ENCODE measurements at places on chromosomes 7 and 10.
A peak's percentile ranks its signal among the peaks of the same experiment; 100 is the strongest.

- no peak for DNase-seq
Measured at GRCh38 chr10:80090121-80090520, 11.7 kb downstream of the TMEM254 start.

GRCh38 chr7:33725111-33726025 lies 180.0 kb upstream of the BMPER start:
- DNase-seq: no peak

DNA sequence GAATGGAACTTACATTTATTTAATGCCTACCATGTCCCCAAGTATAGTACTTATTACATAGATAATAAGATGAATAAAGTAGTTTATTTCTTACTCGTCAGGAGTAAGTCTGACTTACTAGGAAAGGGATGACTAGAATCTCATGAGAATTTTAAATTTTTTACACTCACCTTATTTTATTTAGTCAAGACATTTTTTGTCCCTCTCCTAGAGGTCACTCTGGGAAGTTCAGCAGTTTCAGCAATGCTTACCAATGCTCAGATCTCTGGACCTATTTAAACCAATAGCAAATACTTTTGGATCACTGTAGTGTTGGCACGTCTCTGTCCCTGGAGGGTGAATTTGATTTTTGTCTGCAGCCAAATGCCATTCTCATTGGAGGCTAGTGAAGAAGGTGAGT lies 10.7 kb upstream of the ACTA2 start:
- DNase-seq: no peak

DNA sequence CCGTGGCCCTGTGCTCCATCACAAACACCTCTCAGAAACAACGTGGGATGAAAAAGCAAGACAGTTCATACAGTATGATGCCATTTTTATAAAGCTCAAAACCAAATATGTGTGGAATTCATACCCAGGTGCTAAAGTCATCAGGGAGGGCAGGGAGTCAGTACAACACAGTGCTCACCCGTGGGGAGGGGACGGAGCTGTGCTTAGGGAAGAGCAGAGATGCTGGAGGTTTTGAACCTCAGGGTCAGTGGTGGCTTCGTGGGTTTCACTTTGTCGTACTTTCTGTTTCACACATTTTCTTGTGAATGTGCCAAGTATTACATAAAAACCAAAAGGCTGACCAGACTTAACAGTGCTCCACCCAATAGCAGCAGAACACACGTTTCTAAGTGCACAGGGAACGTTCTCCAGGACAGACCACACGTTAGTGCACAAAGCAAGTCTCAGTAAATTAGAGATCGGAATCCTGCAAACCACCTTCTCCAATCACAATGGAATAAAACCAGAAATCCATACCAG lies 21.2 kb downstream of the ZMIZ2 start:
- peak; percentile 30 for DNase-seq

DNA sequence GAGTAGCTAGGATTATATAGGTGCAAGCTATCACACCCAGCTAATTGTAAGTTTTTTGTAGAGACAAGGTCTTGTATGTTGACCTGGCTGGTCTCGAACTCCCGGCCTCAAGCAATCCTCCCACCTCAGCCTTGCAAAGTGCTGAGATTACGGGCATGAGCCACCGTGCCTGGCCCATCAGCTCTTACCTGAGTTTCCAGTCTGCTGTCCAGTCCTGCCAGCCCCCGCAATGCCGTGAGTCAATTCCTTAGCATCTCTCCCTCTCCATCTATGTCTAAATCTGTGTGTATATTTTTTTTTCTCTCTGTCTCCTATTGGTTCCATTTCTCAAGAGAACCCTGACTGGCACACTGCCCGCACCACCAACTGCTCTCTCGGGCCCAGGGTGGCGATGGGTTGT lies 127.6 kb downstream of the ACTR3B start:
- no peak for DNase-seq

- no peak for DNase-seq
Measured at GRCh38 chr10:992467-992866, 4.2 kb downstream of the GTPBP4 start.

DNA sequence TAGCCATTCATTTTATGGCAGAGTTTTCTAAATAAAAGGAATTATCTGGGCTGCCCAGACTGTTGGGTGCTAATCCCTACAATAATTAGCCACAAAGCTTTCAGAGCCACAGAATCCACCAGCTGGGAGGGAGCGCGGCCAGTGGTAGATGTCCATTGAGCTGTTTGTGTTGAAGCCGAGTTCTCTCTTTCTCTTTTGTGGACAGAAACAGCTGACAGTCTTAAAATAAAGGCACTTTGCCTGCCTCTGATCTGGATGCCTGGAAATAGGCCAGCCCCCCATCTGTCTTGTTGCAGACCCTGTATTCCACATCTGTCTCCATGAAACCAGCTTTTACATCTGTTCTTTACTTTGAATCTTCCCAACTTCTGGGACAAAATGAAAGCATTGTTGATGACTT lies 66.1 kb downstream of the MTPN start:
- DNase-seq: no peak

DNA sequence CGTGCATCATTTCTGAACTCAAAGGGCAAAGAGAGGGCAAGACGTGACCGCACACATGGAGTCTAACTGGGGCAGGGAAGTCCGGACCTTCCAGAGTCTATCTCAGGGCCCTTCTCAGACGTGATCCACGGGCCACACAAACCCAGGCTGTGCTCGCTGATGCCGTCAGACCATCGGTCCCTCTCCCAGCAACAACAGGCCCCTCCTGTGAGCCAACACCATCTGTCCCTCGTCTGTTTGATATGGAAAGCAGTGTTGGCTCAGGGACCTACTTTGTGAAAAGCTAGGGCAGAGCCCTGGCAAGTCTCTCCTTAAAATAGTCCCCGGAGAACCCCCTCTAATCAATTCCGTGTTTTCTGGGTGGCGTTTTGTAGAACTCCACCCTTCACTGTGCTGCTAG lies 208.8 kb downstream of the TCERG1L start:
- no peak for DNase-seq

DNA sequence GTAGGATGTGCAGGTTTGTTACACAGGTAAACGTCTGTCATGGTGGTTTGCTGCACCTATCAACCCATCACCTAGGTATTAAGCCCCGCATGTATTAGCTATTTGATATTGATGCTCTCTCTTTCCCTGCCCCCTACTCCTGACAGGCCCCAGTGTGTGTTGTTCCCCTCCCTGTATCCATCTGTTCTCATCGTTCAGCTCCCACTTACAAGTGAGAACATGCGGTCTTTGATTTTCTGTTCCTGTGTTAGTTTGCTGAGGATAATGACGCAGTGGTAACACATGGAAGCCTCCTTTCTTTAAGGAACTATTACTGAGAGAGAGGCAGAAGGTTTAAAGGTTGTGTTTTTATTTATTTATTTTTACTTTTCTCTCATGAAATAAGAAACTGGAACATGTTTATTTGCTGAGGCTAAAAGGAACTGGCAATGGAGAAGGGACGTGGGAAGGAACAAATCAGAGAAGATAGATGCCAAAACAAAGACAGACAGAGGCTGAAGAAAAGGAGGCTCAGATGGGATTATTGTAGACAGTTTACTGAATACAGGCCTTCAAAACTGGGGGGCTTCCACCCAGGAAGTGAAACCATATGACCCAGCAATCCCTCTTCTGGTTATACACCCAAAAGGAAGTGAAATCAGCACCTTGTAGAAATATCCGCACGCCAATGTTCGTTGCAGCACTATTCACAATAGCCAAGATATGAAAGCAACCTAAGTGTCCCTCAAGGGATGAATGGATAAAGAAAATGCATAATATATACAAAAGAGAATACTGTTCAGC lies 556.3 kb downstream of the GRM8 start:
- no peak for DNase-seq

- DNase-seq: peak; percentile 84
Measured at GRCh38 chr7:77759294-77759889, 38.8 kb downstream of the TMEM60 start.

DNA sequence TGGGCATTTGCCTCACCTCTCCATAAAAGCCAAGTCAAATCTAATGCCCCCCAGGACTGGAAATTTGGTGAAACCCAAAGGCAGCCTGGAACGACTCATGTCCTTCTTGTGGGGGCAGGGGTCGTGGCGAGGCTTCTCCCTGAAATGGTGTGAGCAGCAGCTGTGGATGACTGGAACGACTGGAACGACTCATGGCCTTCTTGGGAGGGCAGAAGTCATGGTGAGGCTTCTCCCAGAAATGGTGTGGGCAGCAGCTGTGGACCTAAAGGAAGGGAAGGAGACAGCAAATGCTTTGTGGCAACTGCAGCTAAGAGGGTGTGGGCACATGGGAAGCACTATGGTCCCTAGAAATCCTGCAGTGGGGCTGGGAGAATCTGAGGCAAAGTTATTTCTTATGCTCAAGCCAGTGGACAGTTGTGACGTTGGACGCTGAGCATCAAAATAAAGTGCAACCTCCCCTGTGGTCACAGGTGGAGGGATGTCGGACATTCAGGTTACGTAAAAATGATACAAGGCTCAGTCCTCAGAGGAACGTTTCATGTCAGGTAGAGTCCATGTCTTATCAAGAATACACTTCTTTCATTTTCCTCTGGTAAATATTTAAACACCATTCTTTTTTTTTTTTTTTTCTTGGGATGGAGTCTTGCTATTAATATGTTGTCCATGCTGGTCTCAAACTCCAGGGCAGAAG lies 107.0 kb upstream of the KIF5B start:
- no peak for DNase-seq

- DNase-seq: no peak
Measured at GRCh38 chr7:92071032-92071431, 63.2 kb downstream of the CYP51A1 start.

GRCh38 chr10:29032169-29032568 lies 256.7 kb upstream of the LYZL1 start:
- no peak for DNase-seq

DNA sequence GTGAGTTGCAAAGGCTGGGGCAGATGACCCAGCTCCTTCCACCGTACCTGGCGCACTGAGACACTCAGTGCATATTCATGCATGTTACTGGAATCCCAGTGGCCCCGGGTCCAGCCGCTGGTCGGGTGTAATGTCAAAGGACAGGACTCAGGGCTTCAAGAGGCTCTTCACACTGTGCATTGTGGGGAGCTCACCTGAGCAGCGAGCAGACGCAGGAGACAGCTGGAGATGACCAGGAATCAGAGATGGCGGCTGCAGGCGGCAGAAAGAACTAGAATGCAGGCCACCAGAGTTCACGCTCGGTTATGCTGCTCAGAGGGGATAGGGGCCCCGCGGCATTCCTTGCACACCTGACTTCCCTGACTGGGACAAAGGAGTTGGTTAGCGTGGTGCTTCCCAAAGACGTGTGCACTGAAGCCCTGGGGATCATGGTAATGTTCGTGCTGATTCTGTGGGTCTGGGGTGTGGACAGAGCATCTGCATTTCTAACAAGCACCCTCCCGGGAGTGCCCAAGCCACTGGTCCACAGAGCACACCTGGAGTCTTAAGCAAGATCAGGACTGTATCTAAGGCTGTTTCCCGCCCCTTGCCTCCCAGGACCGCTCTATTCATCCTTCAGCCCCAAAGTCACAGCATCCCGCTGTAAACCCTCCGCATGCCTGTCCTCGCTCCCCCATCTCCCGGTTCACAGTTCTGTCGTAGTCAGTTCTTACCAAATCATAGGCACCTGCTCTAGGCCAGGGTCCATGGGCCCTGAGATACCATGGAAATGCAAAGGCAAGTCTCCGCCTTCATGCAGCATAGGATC lies 71.0 kb downstream of the MKI67 start:
- DNase-seq: no peak

DNA sequence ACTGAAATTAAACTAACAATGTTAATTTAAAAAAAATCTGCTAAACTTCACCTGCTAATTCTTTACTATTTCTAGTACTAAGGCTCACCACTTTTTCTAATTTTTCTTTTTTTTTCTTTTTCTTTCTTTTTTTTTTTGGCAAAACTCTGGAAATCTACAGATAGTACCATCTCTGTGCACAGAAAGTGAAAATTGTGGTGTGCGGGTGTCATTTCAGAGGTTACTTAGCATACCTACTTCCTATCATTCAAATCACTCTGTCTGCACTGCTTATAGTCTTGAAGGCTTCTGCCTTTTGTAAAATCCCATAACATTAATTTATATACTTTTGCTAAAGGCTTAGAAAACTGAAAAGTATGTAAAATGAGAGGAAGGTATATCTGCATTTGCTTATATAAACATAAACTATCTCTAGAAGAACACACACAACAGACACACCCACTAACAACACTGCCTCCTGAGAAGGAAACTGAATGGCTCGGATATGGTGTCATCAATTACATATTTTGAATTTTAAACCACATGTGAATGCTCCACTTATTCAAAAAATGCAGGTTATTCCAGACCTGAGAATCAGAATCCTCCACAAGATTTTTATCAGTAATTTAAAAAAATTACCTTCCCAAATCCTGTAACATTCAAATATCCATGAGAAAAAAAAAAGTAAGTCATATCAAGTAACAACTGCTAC lies 229.5 kb downstream of the PARD3 start:
- no peak for DNase-seq

Data from CD4-positive, alpha-beta T cell treated with Interleukin-15 for 4 hours (primary cell).